ENCODE measurements at places on chromosomes 2 and 18.

- no peak for DNase-seq
These were observed 1084.7 kb upstream of the NXPH2 start for GRCh38 chr2:139864821-139865302.

DNA sequence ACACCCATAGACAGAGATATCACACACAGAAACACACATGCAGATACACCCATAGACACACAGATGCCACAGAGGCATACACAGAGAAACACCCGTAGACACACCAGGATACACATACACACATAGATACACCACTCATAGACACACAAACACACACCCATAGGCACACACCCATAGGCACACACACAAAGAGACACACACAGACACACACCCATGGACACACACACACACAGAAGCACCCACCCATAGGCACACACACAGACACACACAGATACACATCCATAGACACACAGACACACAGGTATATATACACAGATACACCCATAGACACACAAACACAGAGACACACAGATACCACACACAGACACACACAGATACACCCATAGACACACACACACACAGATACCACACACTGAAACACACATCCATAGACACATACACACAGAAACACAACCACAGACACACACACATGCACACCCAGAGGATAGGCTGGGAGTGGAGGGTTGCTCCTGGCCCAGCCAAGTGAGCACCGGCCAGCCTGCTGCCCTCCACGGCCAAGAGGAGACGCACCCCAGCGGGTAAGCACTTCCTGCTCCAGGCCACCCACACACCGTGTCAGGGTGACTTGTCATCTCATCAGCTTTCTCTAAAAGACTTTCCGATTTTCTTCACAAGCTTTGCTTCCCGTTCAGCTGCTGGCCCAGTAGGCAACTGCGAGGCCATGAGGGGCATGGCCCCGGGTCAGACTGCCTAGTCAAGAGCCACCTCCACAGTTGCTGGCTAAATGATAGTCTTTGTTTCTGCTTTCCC, 14.1 kb upstream of the CNNM3 start:
- no peak for DNase-seq

DNA sequence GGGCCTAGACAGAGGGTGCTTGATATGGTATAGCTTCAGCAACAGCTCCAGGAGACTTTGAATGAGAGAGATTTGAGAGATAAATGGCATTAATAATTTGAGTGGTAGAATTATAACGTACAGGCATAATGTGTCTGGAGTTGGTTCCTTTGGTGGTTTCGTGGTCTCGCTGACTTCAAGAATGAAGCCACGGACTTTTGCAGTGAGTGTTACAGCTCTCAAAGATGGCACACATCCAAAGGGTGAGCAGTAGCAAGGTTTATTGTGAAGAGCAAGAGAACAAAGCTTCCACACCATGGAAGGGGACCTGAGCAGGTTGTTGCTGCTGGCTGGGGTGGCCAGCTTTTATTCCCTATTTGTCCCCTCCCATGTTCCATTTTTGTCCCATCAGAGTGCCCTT, 23.1 kb downstream of the PDCD1 start:
- DNase-seq, result no peak

- no peak for DNase-seq
These were observed 38.5 kb upstream of the STPG4 start for GRCh38 chr2:47193607-47194006.

DNA sequence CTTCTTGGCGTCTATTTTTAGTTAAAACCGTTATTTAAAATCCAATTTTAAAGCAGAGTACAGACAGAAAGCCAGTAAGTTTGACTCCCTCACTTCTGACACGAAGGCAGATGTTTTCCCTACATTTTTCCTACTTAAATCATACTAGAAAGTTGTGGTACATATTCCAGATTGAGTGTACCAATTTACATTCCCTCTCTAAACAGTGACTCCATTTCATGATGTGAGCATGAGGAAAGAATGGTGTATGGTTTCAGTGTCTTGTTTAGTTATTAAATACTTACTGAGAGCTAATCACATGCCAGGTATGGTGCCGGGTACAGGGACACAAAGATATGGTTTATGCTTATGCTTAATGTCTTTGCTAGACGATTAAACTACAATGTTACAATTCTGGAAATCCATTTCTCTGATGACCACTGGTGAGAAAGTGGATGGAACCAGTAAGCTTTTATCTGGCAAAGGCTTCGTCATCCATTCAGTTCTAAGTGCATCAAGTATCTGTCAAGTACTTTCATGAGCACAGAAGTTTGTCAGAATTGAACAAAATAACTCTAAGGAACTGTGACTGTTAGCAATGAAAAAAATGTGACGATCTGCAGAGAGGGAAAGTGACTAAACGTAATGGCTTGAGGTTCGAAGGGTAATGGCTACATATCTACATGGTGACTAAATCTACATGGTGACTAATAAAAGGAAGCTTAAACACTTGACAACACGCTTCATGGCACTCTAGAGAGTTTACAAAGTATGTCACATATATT, 25.7 kb downstream of the MAP4K3 start:
- no peak for DNase-seq

DNA sequence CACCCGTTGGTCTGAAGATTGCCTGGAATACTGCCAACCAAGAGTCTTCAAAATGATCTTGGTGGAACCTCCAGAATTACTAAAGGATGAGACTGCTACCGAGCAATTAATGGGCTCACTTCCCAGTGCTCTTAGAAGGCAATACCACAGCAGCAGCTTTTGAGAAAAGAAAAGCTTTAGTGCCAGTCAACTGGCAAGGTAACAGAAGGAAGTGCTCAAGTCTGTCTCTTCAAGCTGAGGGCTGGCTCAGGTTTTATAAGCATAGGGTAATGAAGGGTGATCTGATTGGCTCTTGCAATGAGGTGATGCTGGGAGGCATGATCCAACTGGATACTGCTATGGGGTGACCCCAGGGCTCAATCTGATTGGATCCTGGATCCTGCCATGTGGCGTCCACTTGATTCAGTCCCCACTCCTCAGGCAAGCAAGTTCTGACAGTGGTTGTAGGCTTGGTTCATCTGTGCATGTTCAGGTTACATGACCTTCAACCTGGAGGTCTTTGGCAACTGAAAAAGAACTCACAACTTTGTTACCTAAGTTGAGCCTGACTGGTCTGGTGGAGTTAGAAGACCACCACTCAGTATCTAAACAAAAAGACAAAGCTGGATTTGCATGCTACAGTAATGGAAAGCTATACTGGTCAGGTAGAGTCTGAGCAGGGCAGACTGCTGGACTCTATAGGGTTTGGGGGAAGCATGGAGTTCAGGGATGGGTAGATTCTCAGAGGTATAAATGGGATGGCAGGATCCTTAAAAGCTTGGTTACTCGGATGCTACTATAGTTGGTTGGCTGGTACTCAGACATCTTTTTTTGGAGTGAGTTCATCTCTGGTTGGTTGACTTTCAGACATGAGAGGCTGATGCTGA, 14.0 kb upstream of the RIF1 start:
- no peak for DNase-seq

- DNase-seq, result no peak
These were observed 133.0 kb upstream of the SLC14A2 start for GRCh38 chr18:45482286-45482685.

GRCh38 chr2:224004105-224004695, 34.9 kb downstream of the SERPINE2 start:
- DNase-seq, result no peak

- DNase-seq, result no peak
These were observed 404.0 kb upstream of the MMADHC start for GRCh38 chr2:149991576-149991975.

DNA sequence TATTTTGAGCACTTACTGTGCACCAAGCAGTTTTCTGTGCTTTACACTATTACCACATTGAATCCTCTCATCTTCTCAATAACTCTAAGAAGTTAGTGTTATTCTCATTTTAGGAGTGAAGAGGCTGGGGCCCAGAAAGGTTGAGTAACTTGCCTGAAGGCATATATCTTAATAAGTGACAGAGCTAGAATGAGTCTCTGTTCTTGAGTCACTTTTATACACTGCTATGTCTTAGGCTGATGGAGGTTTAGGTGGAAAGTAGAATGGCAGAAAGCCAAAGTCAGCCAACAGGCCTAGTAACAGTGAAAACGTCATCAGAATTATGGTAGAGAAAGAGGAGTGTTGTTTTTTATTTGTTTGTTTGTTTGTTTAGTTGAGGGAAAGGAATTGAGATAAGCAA, 27.9 kb upstream of the RPE start:
- no peak for DNase-seq

GRCh38 chr2:180268006-180268405, 260.9 kb upstream of the CWC22 start:
- no peak for DNase-seq

- no peak for DNase-seq
These were observed 58.9 kb downstream of the CXCR4 start for GRCh38 chr2:136059036-136059472.

GRCh38 chr2:122851972-122852531, 1096.6 kb downstream of the TSN start:
- DNase-seq, result no peak

DNA sequence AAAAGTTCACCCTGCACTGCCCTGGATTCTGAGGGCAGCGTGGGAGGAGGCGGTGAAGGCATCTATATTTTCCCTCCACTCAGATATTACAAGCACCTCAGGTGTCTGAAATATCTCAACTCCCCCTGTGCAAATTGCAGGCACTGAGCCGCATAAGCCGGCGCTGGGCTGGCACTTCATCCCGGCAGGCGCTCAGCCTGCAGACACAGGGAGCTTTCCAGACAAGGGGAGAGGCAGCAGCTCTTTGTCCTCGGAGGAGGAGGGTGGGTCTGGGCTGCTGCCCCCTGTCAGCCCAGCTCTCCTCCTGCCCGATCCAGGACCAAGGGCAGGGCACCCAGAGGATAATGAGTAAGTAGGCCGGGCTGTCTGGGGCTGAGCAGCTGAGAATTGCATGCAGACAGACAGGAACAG, 189.3 kb upstream of the MYT1L start:
- no peak for DNase-seq

DNA sequence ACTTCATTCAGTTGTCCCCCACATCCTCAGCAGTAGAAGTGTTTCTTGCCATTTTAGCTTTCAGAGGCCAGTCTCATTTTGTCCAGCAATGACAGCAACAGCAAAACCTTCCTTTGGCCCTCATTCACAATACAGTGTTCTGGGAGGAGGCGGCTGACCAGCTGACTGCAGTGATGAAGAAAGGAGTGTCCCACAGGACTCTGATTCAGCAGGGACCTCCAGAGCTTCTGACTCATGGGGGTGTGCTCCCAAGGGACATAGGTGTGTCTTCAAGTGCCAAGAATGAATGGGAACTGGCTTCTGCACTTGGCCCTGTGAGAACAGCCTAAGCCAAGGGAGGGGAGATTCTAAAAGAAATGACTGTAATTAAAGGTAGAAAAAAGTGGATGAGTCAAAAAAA, 147.0 kb upstream of the PELI1 start:
- peak; percentile 55 for DNase-seq

GRCh38 chr18:63553081-63553480, 10.9 kb downstream of the SERPINB12 start:
- peak; percentile 92 for DNase-seq

GRCh38 chr2:209425471-209426071, 1.7 kb downstream of the MAP2 start:
- no peak for DNase-seq

- no peak for DNase-seq
These were observed 442.9 kb upstream of the HNRNPA3 start for GRCh38 chr2:176769499-176770370.

DNA sequence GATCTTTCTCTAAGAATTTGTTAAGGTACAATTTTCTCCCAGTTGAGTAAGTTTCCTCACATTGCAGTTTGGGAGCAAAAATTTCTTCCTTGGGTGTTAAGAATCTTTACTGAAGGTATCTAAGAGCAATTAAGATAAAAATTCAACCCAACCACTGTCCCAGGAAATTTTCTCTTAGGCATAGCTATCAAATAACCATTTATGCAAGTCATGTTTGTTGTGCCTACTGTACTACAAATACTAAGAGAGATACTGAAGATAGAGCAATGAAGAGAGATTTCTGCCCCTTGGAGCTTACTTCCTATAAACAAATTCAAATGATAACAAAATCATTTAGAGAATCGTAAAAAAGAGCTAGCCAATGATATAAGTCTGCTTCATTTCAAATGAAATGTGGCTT, 402.8 kb downstream of the LRRTM4 start:
- no peak for DNase-seq

DNA sequence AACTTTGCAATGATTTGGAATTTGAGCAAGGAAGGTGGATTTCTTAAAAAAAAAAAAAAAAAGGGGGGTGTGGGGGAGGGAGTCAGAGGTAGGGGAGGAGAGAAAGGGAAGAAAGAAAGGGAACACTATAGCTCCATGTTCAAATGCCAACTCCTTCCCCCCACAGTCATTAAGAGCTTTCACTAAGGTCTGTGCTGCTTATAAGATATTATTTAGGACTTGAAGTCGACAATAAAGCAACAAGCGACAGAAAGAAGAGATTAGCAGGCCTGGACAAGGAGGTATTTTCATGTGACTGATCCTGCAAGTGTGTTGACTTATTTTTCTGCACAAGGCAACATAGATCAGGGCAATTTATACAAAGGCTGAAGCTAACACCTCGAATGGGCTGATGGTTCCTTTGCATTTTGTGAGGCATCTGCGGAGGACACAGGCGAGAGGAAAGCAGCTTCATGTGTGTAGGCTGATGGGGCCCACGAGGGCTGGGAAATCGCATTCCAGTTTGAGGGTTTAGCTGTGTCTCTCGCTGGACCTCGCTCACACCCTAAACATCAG, 382.0 kb downstream of the SOX11 start:
- no peak for DNase-seq

GRCh38 chr2:100560216-100560830, 2.5 kb upstream of the PDCL3 start:
- DNase-seq, result no peak

DNA sequence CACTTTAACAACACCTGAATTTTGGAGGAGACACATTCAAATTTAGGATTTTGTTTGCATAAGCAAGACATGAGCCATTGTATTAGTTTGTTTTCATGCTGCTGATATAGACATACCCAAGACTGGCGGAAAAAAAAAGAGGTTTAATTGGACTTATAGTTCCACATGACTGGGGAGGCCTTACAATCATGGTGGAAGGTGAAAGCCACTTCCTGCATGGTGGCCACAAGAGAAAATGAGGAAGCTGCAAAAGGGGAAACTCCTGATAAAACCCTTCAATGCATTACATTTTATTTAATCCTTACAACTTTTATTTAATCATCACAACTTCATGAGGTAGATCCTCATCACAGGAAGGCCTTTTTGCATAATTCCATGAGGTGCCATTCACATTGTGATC, 242.0 kb upstream of the STON1 start:
- no peak for DNase-seq

GRCh38 chr2:29390136-29390535, 274.9 kb downstream of the CLIP4 start:
- no peak for DNase-seq

DNA sequence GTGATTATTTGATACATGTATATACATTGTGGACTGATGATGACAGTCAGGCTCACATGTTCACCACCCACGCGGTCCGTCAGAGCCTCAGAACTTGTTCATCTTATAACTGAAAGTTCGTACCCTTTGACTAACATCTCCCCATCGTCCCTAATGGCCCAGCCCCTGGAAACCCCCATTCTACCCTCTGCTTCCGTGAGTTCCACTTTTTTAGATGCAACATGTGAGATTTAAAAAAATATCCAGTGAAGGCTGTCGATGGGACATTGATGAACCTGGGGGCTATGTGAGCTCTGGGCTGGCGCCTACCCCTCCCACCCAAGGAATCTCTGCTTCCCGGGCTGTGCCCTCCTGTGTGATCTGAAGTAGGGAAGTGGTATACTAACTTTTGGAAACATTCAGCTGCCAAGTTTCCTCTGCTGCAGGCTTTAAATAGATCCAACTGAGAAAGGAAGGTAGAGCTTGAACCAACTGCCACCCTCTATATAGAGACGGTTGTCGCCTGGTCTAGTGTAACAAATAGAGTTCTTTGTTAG, 163.8 kb downstream of the FAM210A start:
- DNase-seq, result no peak
